Naive B cell (primary cell): ENCODE measurements at places on chromosomes 2 and 18. TPM values are rescaled to one million over a fixed set of nuclear protein-coding genes. Genes with fewer than 3 reads are reported as not detected.

Gene CCDC85A
- polyA plus RNA-seq: not detected

Gene CABYR
- 10.9 TPM for polyA plus RNA-seq

Gene SLC11A1
- polyA plus RNA-seq: 0.82 TPM

Gene RUFY4
- polyA plus RNA-seq: not detected

Gene SH3YL1
- polyA plus RNA-seq: 40.5 TPM

Gene PEX13
- polyA plus RNA-seq: 8.5 TPM

Gene CD28
- polyA plus RNA-seq: 0.13 TPM

Gene TMEM198
- not detected for polyA plus RNA-seq

Gene TMEM200C
- polyA plus RNA-seq: not detected

Gene CRYGD
- polyA plus RNA-seq: not detected

Gene UGT1A9
- polyA plus RNA-seq: not detected

Gene TWIST2
- not detected for polyA plus RNA-seq

Gene ANKRD30BL
- polyA plus RNA-seq: not detected

Gene CCDC148
- not detected for polyA plus RNA-seq

Gene IDH1
- 7.4 TPM for polyA plus RNA-seq

Gene R3HDM1
- 11.3 TPM for polyA plus RNA-seq

Gene HNMT
- polyA plus RNA-seq: 0.17 TPM

Gene MTLN
- 82.9 TPM for polyA plus RNA-seq

Gene RAPGEF4
- polyA plus RNA-seq: not detected

Gene ANKRD62
- polyA plus RNA-seq: not detected

Gene KYNU
- 43.8 TPM for polyA plus RNA-seq

Gene KCNG3
- not detected for polyA plus RNA-seq

Gene CD8A
- polyA plus RNA-seq: 0.67 TPM

Gene FAM237A
- polyA plus RNA-seq: not detected

Gene TUBA4B
- polyA plus RNA-seq: not detected
